ENCODE measurements at places on chromosomes 7 and 10. TPM values are rescaled to one million over a fixed set of nuclear protein-coding genes. Genes with fewer than 3 reads are reported as not detected.

DNA sequence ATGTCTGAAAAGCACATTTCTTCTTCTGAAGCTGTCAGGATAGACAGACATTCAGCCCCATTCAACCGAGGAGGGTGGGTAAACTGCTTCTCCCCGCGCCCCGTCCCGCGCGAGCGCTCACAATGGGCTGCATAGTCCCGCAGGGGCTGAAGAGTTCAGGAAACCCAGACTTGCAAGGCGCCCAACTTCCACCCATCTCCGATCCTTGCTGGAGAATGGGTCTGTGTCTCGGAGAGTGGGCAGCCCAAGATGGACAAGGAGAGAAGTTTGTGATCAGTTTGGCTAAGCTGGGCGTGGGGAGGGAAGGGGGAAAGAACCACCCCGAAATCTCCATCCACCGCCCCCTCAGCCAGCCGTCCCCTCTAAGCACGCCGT is 686 bp downstream of the AASS start:
- DNase-seq, result peak; percentile 5

- DNase-seq, result no peak
These were observed 34.5 kb downstream of the LYZL1 start for GRCh38 chr10:29323367-29323766.

- no peak for DNase-seq
These were observed 59.2 kb downstream of the DENND2A start for GRCh38 chr7:140581411-140581810.

DNA sequence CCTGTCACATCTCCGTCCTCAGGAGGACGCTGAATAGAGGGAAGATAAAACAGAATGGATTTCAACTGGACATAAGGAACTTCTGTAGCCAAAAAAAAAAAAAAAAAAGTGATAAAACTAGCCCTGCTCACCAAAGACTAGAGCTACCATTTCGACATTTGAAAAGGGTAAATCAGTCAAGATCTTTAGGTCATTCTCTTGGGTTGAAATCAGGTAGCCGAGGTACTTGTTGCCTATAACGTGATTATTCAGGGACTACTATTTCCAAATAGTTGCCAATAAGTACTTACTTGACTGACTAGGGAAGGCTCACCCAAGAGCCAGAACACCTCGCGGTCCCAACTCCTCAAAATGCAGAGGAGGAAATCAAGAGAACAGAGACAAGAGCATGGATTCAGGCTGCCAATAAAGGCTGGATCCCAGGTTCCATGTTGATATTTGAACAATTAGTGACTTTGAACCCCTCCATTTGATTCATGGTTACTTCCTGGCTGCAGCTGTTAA is 2.0 kb downstream of the RHEB start:
- DNase-seq, result no peak

DNA sequence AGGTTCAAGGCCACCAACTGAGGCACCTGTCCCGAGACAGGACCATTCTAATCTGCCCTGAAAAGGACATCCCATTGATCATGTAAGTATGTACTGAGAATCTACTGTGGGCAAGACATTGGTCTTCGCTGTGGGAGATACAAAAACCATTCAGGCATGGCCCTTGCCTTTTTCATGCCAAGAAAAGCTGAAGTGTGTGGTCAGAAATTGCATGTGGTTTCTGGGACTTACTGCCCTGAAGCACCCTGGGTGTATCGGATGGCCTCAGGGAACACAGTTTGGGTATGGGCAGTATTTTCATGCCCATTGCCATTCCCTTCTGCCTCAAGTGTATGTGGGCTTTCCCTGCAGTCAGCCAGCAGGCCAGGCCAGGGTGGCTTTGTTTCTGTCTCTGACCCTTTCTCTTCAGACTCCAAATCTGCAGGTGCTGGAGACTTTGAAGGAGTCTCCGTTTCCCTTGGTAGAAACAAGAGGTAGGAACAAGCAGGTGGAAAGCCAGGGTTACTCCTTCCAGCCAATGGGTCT is 285.7 kb downstream of the ZEB1 start:
- no peak for DNase-seq

- no peak for DNase-seq
These were observed 200.1 kb upstream of the FOXP2 start for GRCh38 chr7:114214466-114214865.

- DNase-seq, result no peak
These were observed 145.6 kb upstream of the SEMA3C start for GRCh38 chr7:81064426-81064825.

- no peak for DNase-seq
These were observed 35.0 kb downstream of the JAKMIP3 start for GRCh38 chr10:132100556-132101349.

- DNase-seq, result no peak
These were observed 90.6 kb downstream of the PIP4K2A start for GRCh38 chr10:22623633-22624253.

The ASAH2B gene
- total RNA-seq, result 4.2 TPM

The TPST1 gene
- 21.4 TPM for total RNA-seq

The IKZF1 gene
- total RNA-seq, result 2.7 TPM

The STEAP2 gene
- 555 TPM for total RNA-seq

The TYSND1 gene
- total RNA-seq, result 18.2 TPM

Data from prostate gland (tissue), 2 donors.